ENCODE measurements at places on chromosomes 1 and 21.

DNA sequence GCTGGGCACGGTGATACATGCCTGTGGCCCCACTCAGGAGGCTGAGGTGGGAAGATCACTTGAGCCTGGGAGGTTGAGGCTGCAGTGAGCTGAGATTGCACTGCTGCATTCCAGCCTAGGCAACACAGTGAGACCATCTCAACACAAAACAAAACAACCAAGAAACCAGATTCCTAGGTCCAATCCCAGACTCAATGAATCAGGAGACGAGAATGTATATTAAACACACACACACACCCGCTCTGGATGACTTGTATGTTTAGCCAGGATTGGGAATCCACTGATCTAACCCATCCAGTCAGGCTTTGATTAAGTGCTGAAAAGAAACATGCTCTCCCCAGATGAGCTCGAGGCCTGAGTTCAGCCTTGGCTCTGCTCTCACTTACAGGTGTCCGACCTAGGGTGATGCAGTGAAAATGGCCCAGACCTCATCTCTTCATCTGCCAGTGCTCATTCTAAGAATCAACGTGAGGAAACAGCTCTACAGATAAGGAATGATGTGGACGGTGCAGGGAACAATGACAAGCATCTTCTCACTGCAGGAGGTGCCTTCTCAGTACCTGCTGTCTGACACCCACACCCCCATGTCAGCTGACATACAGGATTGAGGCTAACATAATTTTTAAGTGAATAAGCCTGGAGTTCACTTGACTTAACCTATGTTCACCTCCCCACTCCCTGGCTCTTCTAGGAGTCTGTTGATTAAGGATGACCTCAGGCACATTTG, 15.3 kb upstream of the SRSF4 start:
- DNase-seq, result peak; percentile 98

DNA sequence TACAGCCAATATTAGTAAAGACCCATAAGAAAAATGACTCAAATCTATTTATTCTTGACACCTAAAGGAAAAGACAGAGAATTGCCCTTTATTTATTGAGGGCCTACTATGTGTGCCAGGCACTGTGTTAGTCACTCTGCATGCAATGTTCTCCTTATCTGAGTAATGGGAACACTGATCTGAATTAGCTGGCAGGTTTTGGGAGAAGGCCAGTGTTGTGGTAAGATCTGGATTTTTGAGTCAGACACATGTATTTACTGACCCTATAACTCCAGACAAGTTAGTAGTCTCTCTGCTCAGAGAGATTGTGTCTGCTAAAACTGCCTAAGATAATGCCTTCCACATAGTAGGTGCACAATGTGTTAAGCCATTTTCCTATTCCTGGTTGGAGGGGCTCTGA, 17.3 kb downstream of the LCE4A start:
- DNase-seq, result no peak

- DNase-seq, result no peak
Measured at GRCh38 chr1:3142751-3143150, 73.7 kb downstream of the PRDM16 start.

- DNase-seq, result peak; percentile 73
Measured at GRCh38 chr1:42962641-42963377, 4.1 kb upstream of the SLC2A1 start.

GRCh38 chr1:156746728-156747631, 4.5 kb downstream of the HDGF start:
- peak; percentile 90 for DNase-seq

DNA sequence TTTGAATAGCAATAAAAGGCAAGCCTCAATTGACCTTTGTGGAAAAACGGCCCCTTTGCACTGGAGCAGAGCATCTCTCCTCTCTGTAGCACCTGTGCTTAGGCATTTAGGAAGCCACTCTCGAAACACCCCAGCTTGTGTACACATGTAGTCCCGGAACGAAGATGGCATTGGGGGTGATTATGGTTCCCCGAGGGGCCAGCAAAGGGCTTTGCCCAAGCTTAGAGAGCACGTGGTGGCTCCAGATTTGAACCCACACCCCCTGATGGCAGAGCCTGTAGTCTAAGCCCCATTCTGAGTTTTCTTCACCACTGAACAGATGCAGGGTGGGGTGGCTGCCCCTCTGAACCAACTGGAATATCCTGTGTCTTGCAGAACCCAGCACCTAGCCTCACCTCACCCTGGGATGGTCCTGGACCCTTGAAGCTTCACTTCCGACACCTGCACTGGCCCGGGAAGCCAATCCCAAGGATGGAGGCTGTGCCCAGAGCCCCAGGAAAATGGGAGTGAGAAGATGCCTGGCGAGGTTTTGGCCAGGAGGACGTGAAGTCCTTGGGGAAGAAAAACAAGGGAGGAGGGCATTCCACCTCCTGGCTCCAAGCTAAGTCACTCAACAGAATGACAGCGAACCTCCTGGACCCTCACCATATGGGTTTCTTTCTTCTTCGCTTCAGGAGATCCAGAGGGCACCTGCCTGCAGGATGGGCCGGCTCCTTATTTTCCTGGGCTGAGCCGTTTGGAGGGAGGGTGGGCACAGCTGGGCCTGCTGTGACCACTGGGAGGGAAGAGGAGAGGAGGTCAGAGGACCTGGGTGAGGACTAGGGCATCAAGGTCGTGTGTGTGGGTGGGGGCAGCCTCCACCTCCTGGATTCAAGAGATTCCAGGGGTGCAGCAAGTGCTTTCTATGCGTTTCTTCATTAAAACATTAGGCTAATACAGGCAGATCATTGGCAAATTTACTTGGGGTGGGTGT, 37.7 kb downstream of the IGFN1 start:
- no peak for DNase-seq

GRCh38 chr1:26701266-26701994, 5.6 kb downstream of the ARID1A start:
- DNase-seq, result peak; percentile 93

GRCh38 chr1:201272799-201273198, 10.5 kb upstream of the PKP1 start:
- DNase-seq, result no peak

- peak; percentile 48 for DNase-seq
Measured at GRCh38 chr21:37368541-37369279, 2.1 kb downstream of the DYRK1A start.

DNA sequence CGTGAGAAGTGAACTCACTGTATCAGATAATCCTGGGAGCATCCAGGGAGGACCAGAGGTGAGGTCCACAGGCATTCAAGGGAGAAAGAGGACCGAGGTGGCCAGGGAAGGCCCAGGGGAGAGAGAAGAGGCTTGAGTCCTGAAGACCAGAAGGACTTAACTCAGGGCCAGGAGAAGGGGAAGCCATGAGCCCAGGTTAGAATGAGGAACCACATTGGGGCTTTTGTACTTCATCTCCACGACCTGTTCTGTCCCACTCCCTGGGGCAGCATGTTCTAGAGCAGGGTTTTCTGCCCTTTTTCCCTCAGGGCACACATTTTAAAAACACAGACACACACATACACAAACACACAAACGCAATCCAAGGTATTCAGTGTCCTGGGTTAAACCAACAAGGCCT, 8.4 kb downstream of the LGR6 start:
- DNase-seq, result no peak

DNA sequence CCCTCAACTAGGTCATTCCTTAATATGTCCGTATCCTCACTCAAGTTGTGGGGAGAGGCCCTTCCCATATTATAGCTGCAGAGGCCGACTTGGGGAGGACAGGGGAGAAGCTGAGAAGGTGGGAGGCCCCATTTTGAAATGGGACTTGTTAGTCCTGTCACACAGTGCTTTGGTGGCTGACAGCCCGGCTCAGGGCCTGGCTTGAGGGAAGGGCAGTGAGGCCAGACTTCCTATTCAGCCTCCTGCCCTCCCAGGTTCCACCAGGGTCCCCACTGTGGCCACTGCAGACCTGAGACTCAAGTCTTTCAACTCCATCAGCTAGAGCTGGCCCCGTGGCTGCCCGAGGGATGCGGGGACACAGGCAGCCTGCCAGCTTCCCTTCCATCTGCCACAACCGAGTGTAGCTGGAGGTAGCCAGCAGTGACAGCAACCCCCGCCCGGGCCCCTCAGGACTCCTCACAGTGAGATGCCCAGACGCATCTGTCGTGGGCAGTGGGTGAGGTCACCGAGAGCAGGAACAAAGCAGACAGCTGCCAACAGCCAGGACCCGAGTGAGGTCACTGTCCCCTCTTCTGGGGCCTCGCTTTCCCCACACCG, 36.9 kb downstream of the SIM2 start:
- DNase-seq, result no peak

GRCh38 chr1:230717251-230717650, 3.3 kb upstream of the AGT start:
- peak; percentile 61 for DNase-seq

- no peak for DNase-seq
Measured at GRCh38 chr1:73176902-73177301, 894.6 kb upstream of the NEGR1 start.

- peak; percentile 21 for DNase-seq
Measured at GRCh38 chr21:39208624-39209333, 25.5 kb upstream of the PSMG1 start.

DNA sequence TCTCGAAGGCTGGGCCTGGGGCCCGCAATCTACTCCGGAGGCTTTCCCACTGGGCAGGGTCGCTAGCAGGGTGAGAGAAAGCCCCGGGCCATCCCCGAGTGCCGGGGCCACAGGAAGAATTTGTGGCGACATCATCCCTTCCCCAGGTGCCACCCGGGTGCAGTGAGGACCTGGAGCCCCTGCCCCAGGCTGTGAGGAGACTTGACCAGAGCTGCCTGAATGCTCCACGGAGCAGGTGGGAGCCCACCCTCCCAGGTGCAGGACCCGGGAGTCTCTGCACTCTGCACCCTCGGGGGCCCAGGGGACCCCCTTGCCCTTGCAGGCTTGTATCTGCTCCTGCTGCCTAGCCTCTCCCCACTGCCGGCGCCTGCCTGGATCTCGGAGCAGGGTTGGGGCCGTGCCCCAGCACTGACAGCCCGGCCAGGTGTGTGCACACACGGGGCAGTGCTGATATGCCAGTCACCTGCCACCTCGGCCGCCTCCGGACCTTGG, 67.5 kb upstream of the RGS7 start:
- DNase-seq, result no peak

DNA sequence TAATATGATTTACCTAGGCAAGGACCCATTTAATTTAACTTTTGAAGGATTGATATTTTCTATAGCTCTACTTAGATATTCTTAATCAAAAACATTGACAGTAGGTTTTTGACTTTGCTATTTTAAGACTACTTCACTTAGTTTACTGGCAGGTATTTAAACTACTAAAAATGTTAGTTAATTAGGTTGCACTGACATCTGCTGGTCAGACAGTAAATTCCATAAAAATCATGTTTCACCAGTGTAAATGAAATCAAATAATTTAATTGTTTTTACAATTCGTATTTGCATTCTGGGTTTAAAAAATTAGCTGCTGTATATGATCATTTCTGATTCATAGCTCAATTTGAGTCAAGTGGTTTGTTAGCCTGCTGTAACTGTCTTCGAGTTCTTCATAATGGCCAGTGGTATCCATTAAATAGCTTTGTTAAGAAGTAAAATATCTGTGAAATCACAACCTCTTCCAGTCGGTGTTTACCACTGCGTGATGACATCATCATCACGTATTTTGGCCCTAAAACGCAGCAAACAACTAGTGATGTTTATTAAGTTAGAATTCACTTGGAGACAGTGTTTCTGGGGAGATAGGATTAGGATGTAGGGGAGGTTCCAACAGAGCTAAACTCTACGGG, 26.2 kb downstream of the EXTL2 start:
- peak; percentile 70 for DNase-seq
